Stimulated activated CD8-positive, alpha-beta memory T cell treated with anti-CD3 and anti-CD28 coated beads, Interleukin-2, amount 100 ng/mL, for 1 hour (primary cell): ENCODE measurements at places on chromosomes 7 and 10.

GRCh38 chr7:51577390-51577789, 260.8 kb upstream of the COBL start:
- no peak for DNase-seq

- no peak for DNase-seq
Observed at GRCh38 chr10:62136931-62137330, 131.7 kb downstream of the RTKN2 start.

DNA sequence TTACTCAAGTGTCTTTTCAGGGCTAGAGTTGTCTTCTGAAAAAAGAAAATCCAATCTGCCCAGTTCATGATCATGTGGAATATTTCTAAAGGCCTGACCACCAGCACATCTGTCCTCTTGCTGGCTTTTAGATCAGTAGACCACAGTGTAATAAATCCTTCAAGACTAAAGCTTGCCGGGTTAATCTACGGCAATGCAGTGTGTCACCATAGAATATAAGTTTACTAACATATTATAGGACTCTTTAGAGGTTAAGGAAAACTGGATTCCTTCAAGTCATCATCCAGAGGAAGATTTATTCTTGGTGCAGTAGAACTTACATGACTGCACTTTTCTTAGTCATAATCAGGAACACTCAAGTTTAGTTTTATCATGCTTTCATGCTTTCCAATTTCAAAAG, 349.5 kb downstream of the SEMA3D start:
- DNase-seq: no peak

DNA sequence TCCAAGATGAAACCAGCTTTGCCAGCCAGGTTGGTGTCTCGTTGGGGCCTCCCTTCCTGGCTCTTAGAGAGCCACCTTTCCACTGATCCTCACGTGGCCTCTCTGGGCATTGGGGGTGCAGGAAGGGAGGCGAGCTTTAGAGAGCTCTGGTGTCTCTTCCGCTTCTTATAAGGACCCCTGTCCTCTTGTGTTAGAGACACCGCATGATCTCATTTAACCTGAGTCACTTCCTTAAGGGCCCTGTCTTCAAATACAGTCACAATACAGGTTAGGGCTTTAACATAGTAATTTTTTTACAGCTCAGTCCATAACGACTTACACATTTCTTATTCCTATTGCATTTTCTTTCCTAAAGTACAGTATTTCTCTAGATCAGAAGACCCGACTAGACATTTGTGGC, 535.8 kb downstream of the SDK1 start:
- DNase-seq: no peak

GRCh38 chr10:130929422-130930325, 381.8 kb downstream of the TCERG1L start:
- DNase-seq: no peak

GRCh38 chr7:81770728-81771223, 929 bp upstream of the HGF start:
- no peak for DNase-seq

GRCh38 chr7:7351832-7352231, 169.5 kb downstream of the C1GALT1 start:
- DNase-seq: no peak

GRCh38 chr7:30196408-30196807, 61.6 kb downstream of the MTURN start:
- no peak for DNase-seq

DNA sequence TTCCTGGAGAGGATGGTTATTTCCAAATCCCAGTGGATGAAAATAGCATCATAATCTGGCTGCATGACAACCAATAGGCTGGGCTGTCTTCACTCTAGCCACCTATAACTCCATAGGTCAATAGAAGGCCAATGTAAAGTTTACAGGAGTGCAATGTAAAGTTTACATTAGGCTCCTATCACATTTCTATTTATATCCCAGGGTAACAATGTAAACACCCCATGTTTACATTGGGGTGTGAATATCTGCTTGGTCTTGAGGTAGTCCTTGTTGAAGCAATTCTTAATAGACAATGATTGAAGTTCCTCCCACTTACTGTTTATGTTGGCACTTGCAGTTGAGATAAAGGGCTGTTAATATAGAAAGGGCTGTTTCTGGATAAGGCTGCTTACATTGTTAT, 21.5 kb downstream of the CH25H start:
- DNase-seq: no peak

- DNase-seq: no peak
Observed at GRCh38 chr7:92987095-92987494, 130.7 kb downstream of the SAMD9 start.

GRCh38 chr7:78323118-78323517, 524.5 kb downstream of the PHTF2 start:
- DNase-seq: no peak

- DNase-seq: no peak
Observed at GRCh38 chr7:137873979-137874777, 27.4 kb upstream of the DGKI start.

DNA sequence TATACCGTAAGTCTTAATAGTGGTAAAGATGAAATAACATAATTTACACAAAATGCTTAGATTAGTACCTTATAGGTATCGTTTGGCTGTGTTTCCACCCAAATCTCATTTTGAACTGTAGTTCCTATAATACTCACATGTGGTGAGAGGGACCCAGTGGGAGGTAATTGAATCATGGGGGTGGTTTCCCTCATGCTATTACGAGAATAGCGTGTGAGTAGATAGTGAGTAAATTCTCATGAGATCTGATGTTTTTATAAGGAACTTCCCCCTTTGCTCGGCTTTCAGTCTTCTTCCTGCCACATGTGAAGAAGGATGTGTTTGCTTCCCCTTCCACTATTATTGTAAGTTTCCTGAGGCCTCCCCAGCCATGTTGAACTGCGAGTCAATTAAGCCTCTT, 426.3 kb upstream of the POT1 start:
- DNase-seq: no peak

- DNase-seq: no peak
Observed at GRCh38 chr10:2202401-2202800, 465.1 kb upstream of the ADARB2 start.

DNA sequence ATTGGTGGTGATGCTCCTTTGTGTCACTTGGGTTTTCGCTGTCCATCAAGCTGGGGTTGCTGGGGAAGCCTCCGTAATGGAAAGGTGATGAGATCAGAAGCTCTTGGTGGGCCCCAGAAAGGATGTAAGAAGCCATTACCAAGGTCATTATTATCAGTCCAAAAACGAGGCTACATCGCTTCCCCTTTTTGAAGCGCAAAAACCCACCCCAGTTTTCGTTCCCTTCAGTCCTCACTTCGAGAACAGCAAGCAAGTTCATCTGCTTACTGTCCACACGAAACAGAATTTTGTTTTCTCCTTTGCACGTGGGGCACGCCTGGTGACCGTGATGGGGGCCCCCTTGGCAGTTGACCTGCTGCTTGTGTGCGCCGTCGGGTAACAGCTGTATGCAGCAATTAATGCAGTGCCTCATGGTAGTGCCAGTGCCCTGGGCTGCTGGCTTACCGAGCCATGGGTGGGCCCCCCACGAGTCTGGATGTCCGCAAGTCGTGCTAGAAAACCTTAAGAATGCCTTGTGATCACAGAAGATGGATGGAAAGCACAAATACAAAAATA, 47.5 kb downstream of the CHST15 start:
- DNase-seq: no peak

DNA sequence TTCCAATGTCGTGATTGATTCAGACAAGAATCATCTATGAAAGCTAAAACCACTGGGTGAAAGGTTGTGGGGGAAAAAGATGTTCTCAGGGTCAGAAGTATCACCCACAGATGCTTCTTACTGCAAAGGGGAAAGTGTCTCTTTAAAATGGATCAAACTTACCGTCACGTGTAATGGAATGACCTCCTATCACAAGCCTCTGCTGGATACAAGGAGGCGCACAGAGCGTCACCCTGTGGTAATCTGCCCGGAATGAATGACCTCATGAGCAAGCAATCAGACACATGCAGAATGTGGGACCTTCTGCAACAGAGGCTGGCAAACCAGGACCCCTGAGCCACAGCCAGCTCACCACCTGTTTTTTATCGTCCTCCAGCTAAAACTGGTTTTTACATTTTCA, 33.0 kb downstream of the WIPF3 start:
- no peak for DNase-seq

GRCh38 chr7:46007990-46008643, 87.0 kb upstream of the IGFBP3 start:
- no peak for DNase-seq

DNA sequence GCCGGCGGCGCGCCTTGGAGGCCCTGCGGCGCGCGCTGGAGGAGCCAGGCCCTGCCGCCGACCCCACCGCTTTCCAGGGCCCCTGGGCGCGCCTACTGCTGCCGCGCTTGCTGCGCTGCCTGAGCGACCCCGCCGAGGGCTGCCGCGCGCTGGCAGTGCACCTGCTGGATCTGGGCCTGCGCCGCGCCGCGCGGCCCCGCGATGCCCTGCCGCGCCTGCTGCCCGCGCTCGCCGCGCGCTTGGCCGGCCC, 280 bp downstream of the DNAAF5 start:
- DNase-seq: no peak

GRCh38 chr7:3260401-3260715, 40.7 kb upstream of the SDK1 start:
- no peak for DNase-seq
